ENCODE measurements at places on chromosomes 1 and 21.

DNA sequence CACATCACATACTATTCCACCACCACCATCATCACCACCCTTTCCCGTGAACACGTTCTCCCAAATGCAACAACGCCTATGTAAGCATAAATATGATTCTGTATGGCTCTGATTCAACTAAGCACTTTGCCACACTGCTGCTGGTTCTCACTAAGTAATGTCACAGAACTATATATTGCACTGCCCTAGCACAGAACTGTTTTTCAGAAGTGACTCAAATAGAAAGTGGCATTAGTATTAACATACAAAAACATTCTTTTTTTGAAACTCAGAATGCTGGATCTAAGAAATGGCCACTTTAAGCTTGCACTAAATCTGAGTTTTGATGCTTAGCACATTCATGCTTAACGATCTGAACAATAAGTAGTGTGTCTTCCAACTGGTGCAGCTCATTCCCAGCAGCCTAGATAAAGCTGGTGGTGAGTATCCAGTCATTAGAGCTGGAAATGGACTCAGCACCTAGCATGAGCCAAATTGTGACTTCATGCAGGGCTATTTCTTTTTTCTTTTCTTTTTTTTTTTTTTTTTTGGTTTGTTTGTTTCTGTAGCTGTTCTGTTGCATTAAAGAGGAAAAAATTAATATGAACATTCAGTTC lies 46.2 kb upstream of the ZC3H11B start:
- no peak for DNase-seq

DNA sequence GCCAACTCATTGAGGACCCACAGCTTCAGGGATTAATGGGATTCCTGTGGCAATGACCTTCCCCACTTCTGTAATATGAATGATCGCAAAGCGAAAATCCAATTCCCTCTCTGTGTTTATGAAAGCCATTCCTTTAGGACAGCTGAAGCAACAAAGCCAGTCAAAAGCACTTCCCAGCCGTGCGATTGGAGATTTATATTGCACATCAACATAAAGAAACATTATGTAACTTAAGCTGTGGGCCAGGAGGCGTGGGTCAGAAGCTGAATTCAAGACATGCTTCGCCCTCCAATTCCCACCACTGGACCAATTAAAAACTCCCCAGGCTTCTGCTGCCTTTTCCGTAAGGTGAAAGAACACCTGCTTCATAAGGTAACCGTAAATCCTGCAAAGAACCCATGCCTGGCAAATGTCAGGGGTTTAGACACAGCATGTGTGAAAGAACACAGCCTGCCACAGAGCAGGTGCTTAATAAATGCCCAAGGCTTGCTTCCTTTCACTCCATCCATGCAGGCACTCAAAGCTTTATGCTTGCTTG lies 138.9 kb upstream of the SOD1 start:
- DNase-seq: peak; percentile 59

DNA sequence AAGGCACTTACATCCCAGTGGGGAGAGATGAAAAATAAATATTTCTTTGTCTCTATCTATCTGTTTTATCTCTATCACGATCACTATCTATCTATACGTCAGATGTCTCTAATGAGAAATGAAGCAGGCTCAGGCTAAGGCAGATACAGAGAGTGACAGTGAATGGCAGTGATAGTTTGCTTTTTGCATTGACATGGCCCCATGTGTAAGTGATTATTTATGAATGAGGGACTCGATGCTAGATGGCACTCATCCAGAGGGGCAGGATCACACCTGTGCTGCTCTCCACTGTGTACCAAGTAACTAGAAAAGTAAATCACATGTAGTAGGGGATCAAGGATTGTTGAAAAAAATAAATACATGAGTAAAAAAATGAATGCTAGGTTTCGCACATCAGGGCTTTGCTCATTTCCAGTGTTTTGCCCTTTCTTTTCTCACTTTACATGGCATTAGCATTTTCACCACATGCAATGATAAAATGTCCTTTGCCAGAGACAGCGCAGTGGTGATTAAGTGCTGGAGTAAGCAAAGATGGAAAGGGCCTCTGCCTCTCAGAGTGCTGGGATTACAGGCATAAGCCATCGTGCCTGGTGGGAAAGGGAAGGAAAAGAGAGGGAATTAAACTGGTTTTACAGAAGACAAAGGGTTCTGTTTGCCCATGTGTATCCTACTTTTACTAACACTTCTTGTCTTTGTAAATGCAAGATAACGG lies 16.5 kb downstream of the TBX19 start:
- DNase-seq: no peak

DNA sequence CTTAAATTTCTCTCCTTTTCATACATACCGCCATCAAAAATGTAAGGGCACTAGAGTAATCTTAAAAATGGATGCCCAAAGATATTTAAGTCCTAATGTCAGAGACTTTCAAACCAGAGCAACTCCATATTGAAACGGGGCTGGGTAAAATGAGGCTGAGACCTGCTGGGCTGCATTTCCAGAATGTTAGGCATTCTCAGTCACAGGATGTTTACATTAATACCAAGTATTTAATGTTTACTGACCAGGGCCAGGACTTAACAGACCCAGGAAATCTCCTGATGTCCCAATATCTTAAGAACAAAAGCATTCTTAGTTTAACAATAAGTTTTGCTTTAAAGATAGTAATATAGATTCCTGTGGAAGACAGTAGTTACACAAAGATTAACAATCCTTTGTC lies 563.9 kb upstream of the BEND5 start:
- no peak for DNase-seq

GRCh38 chr1:171343727-171344472 lies 29.9 kb downstream of the FMO4 start:
- no peak for DNase-seq

- peak; percentile 5 for DNase-seq
Measured at GRCh38 chr1:218969006-218969405, 204.7 kb upstream of the LYPLAL1 start.

DNA sequence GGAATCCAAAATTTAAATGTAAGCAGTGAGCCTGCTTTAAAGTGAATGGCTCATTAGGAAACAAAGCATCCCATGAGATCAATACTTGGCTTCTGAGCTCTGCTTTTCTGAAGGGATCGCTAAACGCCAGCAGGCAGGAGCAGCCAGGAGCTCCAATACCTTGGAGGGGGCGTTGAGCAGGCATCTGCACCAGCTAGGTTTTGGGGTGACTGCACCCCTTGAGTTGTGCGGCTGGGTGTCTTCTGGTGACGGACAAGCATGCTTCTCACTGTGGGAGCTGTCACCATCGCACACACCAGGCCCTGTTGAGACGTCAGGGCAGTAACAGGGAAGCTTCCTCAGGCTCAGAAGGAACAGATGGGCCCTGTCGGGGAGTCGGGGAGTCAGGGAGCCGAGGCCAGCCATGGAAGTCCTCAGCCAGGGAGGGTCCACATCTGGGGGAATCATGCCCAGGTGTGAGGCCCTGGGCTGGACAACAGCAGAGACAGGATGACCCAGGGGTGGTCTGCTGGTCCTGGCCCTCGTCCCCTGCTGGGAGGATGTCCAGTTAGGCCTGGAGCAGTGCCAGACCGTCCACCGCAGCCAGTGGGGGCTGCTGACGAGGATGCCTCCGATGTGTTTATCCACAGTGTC lies 57.9 kb upstream of the ADARB1 start:
- DNase-seq: no peak

- DNase-seq: peak; percentile 65
Measured at GRCh38 chr21:41961282-41961701, 7.5 kb upstream of the C2CD2 start.

DNA sequence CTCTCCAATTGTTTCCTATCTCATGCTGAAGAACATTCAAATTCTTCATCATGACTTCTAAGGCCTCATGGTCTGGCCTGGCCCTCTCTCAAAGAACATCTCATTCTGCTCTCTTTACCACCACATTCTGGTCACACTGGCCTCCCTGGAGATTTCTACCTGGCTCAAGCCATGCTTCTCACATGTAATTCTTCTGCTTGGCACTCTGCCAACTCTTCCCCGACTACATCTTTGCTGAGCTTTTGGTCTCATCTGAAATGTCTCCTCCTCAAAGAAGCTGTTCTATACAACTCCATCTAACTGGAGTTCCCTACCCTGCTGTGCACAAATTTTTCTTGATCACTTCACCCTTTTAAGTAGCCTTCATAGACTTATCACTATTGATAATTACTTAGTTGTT lies 1.4 kb upstream of the TBX19 start:
- DNase-seq: no peak

GRCh38 chr1:175536369-175536768 lies 207.0 kb downstream of the TNR start:
- DNase-seq: no peak

GRCh38 chr1:43042773-43043457 lies 84.2 kb upstream of the SLC2A1 start:
- no peak for DNase-seq

GRCh38 chr1:50521703-50522102 lies 98.5 kb upstream of the DMRTA2 start:
- no peak for DNase-seq

GRCh38 chr1:202283991-202284390 lies 57.7 kb downstream of the UBE2T start:
- DNase-seq: no peak

DNA sequence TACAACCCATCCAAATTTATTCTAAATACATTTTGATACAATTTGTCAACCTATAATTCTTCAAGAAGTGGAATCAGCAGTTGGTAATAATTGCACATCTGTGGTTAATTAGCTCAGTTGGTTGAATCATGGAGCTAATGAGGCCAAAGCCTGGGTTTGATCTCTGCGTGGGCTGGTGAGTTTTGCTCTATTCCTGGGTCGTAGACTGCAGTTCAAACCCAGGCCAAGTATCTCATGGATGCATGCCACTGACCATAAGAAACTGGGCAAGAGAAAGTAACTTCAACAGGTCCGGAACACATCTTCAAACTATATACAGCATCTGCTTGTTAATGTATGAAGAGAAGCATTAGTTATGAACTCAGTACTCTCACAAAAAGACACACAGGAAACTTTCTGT lies 779.7 kb downstream of the USP25 start:
- peak; percentile 22 for DNase-seq

- DNase-seq: no peak
Measured at GRCh38 chr1:197914510-197914909, 2.7 kb upstream of the LHX9 start.

GRCh38 chr1:148264374-148265276 lies 112.5 kb upstream of the NBPF11 start:
- peak; percentile 35 for DNase-seq

Data from skeletal muscle cell (primary cell).